Karpas-422 (cell line): ENCODE measurements at places on chromosomes 12 and 14. TPM values are rescaled to one million over a fixed set of nuclear protein-coding genes. Genes with fewer than 3 reads are reported as not detected.
A peak's percentile ranks its signal among the peaks of the same experiment; 100 is the strongest.

DNA sequence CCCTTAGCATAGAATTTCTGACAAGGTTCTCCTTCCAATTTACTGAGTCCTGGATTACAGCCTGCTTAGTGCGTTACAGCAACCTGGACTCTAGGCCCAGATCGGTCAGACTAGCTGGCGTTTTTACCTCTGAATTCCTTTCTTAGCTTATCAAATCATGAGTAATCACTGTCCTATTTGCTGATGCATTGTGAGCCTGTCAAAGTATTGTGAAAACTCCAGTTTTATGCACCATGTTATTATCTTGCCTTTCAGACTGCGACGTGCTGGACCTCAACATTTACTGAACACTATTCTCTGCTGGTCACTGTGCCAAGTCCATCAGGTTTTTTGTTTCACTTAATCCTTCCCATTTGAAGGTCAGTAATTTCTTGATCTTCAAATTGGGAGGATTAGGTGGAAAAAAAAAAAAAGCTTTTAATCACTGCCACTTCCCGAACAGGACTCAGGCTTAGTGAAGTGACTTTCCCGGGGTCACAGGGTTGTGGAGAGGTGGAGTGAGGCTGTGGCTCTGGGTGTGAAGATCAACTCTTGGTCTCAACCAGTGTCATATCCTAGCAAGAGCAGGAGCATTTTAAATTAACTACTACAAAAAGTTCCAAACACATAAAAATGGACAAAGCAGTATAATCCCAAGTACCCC, 31.2 kb downstream of the FBXO21 start:
- H3K36me3 ChIP-seq = peaks cover 60% of the 10 kb centered on the region
- H3K27me3 ChIP-seq = no peaks in the 10 kb centered on the region
- no peak overlapping the region for H3K4me3 ChIP-seq

The HCAR1 gene
- not detected in 2 replicates for total RNA-seq

The KRT71 gene
- total RNA-seq = not detected in 2 replicates

DNA sequence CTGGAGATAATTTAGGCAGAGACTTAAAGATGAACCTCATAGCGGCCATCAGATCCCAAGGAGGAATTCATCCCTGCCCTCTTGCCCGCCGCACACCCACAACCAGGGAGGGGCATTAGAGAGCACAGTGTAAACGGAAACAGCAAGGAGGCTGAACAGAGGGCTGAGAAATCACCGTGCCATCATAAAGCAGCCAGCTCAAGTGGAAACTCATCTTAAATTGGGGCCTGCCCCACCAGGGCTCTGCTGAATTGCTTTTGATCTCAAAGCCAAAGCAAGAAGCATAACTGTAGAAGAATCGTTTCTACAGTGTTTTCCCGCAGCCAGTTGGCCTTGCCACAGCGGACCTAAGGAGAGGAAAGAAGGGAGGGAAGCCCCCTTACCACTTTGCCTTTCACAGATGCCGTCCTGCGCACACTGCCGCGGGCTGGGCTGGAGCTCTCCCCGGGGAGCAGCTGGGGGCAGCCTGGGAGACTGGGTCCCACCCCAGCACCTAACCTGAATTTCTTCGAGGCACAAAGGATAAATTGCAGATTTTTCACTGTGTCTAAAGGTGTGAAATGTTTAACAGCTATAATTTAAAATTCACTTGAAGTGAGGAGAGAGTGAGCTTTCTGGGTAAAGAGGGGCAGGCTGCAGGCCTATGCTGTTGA, 51.8 kb upstream of the MMP17 start:
- H3K36me3 ChIP-seq = peaks cover 26% of the 10 kb centered on the region; the same call in 1 of the 2 replicates
- DNase-seq = no peak
- H3K27ac ChIP-seq = no peak overlapping the region

GRCh38 chr12:110337912-110338710, 57.1 kb downstream of the ATP2A2 start:
- H3K27me3 ChIP-seq = no peaks in the 10 kb centered on the region
- H3K36me3 ChIP-seq = peaks cover 91% of the 10 kb centered on the region
- peak overlapping the region; percentile 79; the same call in 1 of the 2 replicates for H3K27ac ChIP-seq
- no peak for DNase-seq
- no peak overlapping the region for H3K4me3 ChIP-seq
- peaks cover 57% of the 10 kb centered on the region for H3K4me1 ChIP-seq

DNA sequence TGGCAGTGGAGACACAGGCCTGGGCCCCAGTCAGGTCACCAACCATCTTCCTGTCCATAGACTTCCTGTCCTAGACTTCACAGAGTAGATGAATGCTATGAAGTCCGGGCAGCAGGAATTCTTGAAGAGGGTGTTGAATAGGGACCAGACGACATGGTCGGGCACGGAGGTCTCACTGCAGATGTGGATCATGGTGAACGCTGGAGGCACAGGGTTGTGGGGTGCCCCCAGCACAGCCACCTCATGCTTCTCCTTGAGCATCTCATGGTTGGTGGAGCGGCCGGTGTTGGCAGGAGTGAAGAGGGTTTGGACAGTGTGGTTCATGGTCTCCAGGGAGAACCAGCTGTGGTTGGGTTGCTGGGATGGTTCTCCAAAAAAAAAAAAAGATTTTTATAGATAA, 55.8 kb upstream of the AMIGO2 start:
- DNase-seq = no peak
- H3K4me3 ChIP-seq = no peak overlapping the region
- no peak overlapping the region for H3K27ac ChIP-seq
- no peaks in the 10 kb centered on the region for H3K4me1 ChIP-seq
- no peaks in the 10 kb centered on the region for H3K36me3 ChIP-seq

- DNase-seq = peak; percentile 19
- no peaks in the 10 kb centered on the region for H3K36me3 ChIP-seq
- no peaks in the 10 kb centered on the region for H3K4me1 ChIP-seq
- no peak overlapping the region for H3K4me3 ChIP-seq
- no peaks in the 10 kb centered on the region for H3K27me3 ChIP-seq
Observed at GRCh38 chr12:50355365-50355764, 41.0 kb downstream of the FAM186A start.

The GPR84 gene
- 0.29 TPM in 1 of 2 replicates, not detected in the other for total RNA-seq

DNA sequence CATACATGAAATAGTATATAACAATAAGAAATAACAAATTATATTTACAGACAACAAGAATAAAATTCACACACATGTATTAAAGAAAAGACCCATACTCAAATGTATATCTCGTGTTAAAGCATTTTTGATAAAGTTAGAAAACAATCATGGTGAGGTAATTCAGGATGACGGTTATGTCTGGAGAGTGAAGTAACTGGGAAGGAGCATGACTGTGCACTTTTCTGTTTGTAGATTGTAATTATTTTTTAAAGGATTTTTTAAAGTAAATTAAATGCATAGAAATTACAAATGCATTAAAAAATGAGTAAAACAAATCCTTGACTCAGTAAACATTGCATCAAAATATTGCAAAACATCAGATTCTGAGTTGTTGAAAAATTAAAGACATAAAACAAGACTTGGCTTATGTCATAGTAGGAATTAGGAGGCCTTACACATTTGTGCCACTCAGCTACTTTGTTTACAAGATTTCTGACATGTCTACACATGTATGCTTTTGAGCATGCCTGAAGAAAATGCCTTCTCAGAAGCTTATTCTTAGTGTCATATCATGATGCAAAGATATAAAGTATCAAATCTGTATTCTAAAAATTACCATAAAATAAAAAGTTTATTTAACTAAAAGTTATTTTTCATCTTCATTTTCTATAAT, 1325.1 kb downstream of the SLC16A7 start:
- no peak overlapping the region for H3K4me3 ChIP-seq
- H3K27me3 ChIP-seq = no peaks in the 10 kb centered on the region
- H3K36me3 ChIP-seq = no peaks in the 10 kb centered on the region
- H3K27ac ChIP-seq = no peak overlapping the region

DNA sequence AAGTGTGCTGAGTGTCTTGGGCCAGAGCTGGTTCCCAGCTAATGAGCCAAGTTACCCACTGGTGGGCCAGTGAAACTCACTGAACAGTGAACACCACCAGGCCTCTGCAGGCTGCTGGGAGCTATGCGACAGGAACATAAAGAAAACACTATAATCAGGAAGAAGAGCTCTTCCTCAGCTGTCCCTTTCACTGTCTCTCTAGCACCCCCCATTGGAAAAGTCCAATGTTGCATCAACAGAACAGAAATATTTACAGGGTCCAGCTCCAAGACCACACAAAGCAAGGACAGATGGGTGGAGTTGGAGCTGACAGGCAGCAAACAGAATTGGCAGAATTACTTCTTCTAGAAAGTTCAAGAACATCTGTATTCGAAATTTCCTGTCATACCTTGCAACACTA, 903.6 kb upstream of the TMEM132C start:
- no peaks in the 10 kb centered on the region for H3K36me3 ChIP-seq
- H3K27ac ChIP-seq = no peak overlapping the region
- no peak overlapping the region for H3K4me3 ChIP-seq
- H3K27me3 ChIP-seq = no peaks in the 10 kb centered on the region

The BCL11B gene
- total RNA-seq = not detected in 2 replicates

The TESPA1 gene
- total RNA-seq = 35.1 and 41.1 TPM in 2 replicates

DNA sequence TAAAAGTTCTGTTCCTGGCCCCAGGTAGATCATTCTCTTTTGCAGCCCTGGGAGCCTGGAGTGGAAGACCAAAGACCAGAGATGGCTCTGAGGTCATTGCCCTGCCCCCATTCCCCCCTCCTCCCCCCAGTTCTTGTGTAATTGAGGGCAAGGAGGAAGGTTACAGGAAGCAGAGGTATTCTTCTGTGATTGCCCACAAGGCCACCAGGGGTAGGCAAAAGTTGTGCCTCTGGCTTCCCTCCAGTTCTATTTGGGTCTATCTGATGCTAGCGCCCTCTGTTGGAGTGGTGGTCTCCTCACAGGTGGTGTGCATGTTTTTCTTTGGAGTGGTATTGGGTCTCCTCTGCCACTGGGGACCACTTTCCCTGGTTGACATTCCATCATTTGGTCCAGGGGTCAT, 41.2 kb upstream of the CRY1 start:
- no peak overlapping the region for H3K4me3 ChIP-seq
- no peaks in the 10 kb centered on the region for H3K27me3 ChIP-seq

DNA sequence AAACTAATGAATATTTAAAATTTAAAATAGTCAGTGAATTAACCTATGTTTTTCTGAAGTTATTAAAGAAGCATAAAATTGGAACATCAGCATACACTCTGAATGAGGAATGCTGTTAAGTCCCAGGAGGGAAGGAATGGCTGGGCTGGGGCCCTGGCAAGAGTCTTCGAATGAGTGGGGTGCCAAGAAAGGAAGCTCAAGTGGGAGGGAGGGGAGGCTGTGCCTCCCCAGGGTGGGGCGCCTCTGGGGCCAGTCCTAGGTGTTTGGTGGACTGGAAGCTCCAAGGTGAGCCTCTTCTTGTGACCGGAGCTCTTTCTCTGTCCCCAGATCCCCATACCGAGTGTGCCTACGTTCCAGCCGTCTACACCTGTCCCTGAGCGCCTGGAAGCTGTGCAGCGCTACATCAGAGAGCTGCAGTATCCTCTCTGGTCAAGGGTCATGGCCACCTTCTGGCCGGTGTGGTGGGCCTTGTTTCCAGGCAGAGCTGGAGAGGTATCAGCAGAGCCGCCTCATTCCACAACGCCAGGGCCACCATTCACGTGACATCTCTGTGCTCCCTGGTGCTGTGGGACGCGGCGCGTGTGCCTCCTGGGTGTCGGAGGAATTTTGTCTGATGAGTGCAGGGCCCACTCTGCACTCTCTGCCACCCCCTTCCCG, 8.5 kb downstream of the VASH1 start:
- no peak overlapping the region for H3K27ac ChIP-seq
- no peaks in the 10 kb centered on the region; the same call in 1 of the 2 replicates for H3K4me1 ChIP-seq
- DNase-seq = no peak
- H3K4me3 ChIP-seq = no peak overlapping the region

- no peak overlapping the region for H3K4me3 ChIP-seq
- H3K27ac ChIP-seq = no peak overlapping the region
- no peaks in the 10 kb centered on the region for H3K27me3 ChIP-seq
- DNase-seq = no peak
Observed at GRCh38 chr12:81465191-81465590, 294.0 kb downstream of the PPFIA2 start.

The CCDC38 gene
- 0.07 TPM in 1 of 2 replicates, not detected in the other for total RNA-seq
